ENCODE measurements at places on chromosomes 16 and 17.
A peak's percentile ranks its signal among the peaks of the same experiment; 100 is the strongest.

- DNase-seq = no peak
Observed at GRCh38 chr16:66605979-66606751, 1.7 kb downstream of the CMTM3 start.

DNA sequence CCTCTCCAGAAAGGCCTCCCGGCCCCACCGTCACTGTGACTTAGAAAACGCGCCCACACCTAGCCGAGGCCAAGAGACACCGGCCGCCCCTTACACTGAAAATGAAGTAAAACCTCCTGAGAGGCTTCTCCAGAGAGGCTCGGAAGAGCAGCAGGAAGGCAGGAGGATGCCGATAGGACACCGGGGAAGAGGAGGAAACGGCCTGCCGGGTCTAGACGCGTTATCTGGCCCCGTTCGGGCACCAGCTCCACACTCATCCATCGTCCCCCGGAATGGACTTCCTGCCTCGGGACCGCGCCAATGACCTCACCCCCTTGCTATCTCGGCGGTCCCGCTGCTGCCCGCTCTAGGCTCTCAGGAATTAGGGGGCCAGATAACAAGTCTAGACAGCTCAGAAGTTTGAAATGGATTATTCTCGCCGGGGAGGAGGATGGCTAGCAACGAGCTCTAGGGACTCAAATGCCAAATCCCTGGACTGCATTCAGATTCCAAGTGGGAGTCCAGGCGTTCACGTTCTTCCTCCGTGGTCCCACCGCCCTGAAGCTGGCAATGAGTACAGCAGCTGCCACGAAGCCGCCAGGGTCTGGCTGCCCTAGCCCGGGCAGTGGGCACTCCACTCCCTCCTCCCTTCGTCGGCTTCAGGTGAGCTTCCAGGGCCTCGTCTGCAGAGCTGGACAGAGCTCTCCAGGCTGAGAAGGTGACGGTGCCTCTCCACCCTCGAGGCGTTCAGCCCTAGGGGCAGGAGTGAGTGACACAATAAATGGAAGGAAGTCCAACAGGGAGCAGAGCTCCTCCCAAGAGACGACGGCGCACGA is 350.9 kb downstream of the FOXL1 start:
- no peak for DNase-seq

- no peak for DNase-seq
Observed at GRCh38 chr16:88308441-88309173, 74.2 kb upstream of the ZNF469 start.

- peak; percentile 51 for DNase-seq
Observed at GRCh38 chr17:47611372-47612350, 38.1 kb upstream of the KPNB1 start.

- DNase-seq = no peak
Observed at GRCh38 chr17:66834426-66834918, 445 bp upstream of the CACNG5 start.

- no peak for DNase-seq
Observed at GRCh38 chr17:44044071-44044470, 22.4 kb downstream of the LSM12 start.

GRCh38 chr17:27912964-27913363 is 19.8 kb upstream of the LYRM9 start:
- DNase-seq = no peak

- DNase-seq = no peak
Observed at GRCh38 chr17:65774787-65775186, 213.3 kb upstream of the AXIN2 start.

DNA sequence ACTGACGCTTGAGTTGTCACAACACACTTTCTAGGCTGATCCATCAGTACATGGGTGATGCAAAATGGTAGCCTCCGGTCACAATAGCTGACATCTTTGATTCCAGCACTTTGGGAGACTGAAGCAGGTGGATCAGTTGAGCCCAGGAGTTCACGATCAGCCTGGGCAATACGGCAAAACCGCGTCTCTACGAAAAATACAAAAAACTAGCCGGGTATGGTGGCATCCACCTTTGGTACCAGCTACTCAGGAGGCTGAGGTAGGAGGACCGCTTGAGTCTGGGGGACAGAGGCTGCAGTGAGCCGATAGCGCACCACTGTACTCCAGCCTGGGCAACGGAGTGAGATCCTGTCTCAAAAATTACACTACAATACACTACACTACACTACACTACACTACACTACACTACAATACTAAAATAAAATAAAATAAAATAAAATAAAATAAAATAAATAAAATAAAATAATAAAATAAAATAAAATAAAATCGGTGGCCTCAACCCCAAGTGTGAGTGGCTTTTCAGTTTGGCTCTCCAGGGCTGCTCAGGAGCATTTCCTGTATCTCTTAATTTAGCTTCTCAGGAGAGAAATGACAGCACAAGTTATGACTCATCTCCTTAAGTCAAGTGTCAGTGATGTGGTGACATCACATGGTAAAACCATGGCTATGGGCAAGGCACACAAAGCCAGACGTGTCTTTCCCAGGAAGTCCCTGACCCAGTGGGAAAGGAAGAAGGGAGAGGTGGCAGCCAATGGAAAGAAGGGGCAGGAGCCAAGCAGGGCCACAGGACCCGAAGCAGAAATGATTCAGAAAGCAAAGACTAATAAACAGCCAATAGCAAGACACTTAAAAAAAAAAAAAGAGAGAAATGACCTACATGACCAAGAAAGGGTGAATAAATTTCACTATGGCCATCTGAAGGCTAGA is 75.3 kb upstream of the TBC1D3K start:
- DNase-seq = peak; percentile 95

DNA sequence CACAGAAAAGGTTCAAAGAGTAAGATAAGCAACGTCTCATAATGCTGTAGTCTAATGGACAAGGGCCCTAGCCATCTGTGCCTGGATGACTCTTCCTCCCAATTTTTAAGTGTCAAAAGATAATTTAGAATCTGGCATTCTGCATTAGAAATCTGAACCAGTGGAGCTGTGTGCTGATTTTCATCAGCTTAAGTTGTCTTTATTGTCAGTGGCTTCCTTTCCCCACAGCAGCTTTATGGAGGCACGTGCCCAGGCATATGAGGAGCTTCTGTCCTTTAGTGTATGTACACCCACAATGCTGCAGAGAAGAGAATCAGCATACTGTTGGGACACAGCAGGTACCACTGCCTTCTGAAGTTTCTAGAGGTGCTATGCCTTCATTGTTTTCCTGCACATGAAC is 37.9 kb downstream of the HEATR6 start:
- DNase-seq = no peak

DNA sequence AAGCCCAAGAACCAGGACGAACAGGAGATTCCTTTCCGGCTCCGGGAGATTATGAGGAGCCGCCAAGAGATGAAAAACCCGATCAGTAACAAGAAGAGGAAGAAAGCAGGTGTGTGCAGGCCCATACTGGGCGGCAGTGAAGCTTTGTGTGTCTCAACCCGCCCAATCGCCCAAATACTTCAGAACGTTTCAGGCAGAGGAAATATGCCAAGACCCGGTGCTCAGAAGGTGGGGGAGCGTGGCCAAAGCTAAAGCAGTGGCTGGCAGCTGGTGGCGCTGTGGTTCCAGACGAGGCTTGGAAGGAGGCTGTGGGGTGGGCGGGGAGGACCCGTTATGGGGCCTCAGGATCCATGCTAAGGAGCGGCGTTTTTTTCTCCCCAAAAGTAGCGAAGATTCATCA is 1.2 kb downstream of the CCDC137 start:
- no peak for DNase-seq
